ENCODE measurements at places on chromosomes 2 and 18.
A peak's percentile ranks its signal among the peaks of the same experiment; 100 is the strongest.

GRCh38 chr18:79790996-79791972 lies 6.5 kb upstream of the KCNG2 start:
- no peak for DNase-seq

- DNase-seq: no peak
Measured at GRCh38 chr2:231583982-231584381, 8.7 kb upstream of the TEX44 start.

GRCh38 chr2:100743741-100744140 lies 76.2 kb upstream of the NPAS2 start:
- DNase-seq: no peak

- no peak for DNase-seq
Measured at GRCh38 chr2:221448057-221448843, 123.9 kb downstream of the EPHA4 start.

GRCh38 chr2:231379266-231380215 lies 16.0 kb upstream of the B3GNT7 start:
- no peak for DNase-seq

DNA sequence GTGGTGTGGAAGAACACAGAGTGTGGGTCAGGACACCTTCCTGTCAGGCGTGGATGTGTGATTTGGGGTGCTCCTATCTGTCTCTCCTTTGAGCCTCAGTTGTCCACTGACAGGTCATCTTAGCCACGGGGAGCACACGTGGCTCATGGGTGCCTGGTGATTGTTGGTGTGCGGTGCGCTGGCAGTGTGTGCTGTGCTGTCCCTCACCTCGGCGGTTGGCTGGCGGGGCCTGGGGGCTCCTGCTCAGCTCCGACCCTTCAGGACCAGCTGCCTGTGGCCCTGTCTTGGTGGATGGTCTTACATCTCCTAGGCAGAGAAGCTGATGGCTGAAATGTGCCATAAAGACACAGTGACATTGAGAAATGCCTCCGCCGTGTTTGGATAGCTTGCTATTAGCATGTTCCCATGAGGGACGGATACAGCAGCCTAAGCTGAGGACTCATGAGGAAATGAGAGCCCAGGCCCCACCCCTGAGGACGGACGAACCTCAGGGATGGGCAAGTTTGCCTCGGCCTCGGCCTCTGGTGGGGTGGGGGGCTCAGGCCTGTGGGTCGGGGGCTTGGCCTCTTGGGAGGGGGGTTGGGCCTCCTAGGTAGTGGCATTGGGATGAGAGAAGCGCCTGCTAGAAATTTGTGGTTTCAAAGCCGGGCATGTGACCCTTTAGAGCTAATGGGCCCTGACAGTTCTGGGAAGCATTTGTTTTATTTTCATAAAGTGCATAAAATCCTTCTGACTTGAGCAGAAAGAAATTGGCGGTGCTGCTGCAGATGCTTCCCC lies 20.3 kb upstream of the ASB1 start:
- no peak for DNase-seq

GRCh38 chr2:72990695-72991438 lies 73.5 kb downstream of the EMX1 start:
- DNase-seq: no peak

GRCh38 chr2:33111002-33111446 lies 164.3 kb downstream of the LTBP1 start:
- DNase-seq: no peak

DNA sequence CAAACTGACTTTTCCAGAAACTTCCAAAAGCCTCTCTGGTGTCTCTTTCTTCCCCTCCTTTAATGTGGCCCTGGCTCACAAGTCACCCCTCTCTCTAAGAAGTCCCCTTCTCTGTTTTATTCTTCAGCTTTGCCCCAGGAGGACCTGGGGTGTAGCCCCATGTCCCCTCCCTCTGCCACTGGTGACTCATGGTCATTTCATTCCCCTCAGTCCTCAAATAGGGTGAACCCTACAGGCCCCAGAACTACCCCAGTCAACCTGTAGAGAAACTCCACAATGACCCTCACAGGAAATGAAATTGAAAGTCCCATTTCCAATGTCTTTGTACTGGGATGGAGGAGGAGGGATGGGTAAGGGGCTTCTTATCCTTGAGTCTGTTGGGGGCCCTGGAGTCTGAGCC lies 6.2 kb upstream of the SPEG start:
- no peak for DNase-seq

- DNase-seq: no peak
Measured at GRCh38 chr2:42274863-42275262, 86.2 kb downstream of the COX7A2L start.

DNA sequence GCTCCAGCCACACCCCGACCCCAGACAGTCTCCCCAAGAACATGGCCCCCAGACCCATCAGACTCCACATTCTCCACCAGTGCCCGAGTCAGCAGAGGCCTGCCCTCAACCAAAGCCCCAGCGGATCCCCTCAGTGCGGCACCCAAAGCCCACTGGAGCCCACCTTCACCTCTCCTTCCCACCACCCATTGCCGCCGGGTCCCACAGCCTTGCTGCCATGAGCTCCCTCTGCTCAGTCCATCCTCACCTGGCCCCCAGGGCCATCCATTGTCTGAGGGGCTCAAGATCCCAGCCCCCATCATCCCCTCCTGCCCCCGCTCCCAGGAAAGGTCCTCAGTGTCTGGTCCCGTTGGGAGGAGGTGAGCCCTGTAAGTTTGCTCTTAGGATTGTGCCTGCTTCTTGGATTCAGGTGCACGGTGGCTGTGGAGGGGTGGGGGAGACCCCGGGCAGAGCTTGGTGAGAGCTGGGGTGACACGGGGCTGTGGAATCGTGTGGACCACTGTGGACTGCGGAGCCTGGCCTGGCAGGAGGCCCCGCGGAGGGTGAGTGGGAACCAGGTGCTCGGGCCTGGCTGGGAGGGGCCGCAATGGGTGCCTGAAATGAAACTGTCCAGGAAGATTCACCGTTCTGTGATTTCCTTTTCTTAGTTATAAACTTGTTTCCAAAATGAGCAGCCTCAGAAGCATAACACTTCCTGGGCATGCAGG lies 32.7 kb upstream of the GPC1 start:
- DNase-seq: no peak

DNA sequence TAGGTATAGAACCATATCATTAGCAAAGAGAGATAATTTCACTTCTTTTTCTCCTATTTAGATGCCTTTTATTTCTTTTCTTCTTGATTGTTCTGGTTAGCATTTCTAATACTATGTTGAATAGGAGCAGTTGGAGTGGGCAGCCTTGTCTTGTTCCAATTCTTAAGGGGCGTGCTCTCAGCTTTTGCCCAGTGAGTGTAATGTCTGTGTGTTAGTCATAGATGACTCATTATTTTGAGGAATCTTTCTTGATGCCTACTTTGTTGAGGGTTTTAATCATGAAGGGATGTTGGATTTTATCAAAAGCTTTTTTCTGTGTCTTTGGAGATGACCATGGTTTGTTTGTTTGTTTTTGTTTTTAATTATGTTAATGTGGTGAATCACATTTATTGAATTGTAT lies 1453.1 kb upstream of the SLC39A10 start:
- DNase-seq: no peak

DNA sequence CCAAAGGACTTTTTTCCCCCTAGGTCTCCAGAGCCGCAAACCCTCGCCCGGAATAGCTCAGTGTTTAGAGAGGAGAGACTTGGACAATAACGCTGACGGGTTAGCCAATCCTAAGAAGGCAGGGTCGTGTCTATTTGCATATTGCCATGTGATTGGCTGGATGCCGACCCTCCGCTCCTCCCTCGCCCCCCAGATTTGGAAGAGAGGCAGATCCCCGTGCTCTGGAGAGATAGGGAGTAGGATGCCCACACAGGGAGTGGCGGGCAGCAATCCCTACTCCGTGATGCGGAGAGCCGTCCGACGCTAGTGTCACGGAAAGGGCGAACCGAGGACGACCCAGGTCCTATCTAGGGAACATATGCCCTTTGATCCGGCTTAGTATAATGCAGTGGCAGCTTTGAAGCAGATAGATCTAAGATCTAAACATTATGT lies 1.4 kb downstream of the WNT6 start:
- no peak for DNase-seq

- DNase-seq: no peak
Measured at GRCh38 chr18:12377556-12378197, 650 bp upstream of the AFG3L2 start.

GRCh38 chr2:112821142-112821541 lies 15.4 kb downstream of the IL1B start:
- DNase-seq: peak; percentile 41

- DNase-seq: no peak
Measured at GRCh38 chr18:48219037-48219809, 190.0 kb downstream of the ZBTB7C start.

DNA sequence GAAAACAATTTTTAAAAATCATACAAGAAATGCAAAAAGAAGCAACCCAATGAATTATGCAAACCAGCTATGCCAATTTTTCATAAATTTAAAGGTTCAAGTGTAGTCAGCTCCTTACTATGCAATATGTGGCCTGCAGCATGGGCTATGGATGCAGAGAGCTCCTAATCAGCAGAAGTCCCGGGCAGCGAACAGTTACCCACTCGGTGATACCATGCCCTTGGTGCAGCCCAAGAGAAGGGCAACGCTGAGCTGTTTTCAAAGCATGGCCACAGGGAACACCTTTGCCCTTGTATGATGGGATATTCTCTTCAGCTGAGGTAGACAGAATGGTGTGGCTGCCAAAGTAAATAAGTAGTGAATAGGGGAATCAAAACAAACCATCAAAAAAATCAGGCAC lies 17.3 kb upstream of the ARL5A start:
- no peak for DNase-seq

GRCh38 chr18:45166836-45167551 lies 448.3 kb upstream of the SLC14A2 start:
- no peak for DNase-seq

- no peak for DNase-seq
Measured at GRCh38 chr2:954687-955000, 4.0 kb downstream of the SNTG2 start.

DNA sequence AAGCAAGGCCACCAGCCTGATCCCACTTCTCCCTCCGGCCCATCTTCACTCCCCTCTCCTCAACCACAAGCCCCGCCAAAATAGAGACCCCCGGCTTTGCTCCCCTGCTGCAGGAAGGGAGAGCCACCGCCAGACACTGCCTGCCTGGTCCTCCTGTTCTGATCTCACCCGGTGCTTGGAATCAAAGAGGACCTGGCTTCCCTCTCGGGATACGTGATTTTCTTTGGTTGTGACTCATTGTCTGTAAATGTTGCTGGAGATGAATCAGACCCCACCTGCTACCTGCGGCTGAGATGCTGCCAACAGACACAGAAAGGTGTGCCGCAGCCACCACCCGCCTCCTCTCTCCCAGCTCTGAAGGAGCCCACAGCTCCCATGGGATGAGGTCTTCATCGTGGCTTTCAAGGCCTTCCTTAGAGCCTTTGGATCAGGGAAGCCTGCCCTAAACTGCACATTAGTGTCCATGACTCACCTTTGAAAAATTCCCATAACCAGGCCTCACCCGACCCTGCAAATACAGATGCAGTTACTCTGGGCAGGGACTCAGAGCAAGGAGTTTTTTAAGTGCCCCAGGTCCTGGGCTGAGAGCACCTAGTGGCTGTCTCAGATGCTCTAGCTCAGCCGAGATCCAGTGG lies 79.4 kb upstream of the ZNF532 start:
- DNase-seq: no peak

GRCh38 chr2:172790404-172790803 lies 54.8 kb downstream of the RAPGEF4 start:
- no peak for DNase-seq

GRCh38 chr18:70151614-70152013 lies 53.9 kb downstream of the RTTN start:
- no peak for DNase-seq

DNA sequence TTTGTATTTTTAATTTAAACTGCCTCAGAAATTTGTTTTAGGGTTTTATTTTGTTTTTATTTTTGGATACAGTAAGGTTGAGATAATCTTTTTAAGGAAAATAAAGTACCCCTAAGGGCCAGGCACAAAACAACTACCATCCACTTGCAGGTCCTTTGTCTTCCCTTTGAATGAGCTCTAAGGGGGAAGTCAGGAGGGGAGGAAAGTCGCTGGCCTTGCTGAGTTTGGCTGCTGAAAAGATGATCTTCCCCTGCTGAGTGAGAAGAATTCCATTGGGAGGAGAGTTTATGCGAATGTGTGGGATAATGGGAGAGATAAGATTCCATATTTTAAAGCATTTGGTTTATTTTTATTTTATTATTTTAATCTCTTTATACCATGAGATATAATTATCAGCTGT lies 100.7 kb downstream of the ARHGAP15 start:
- no peak for DNase-seq

- no peak for DNase-seq
Measured at GRCh38 chr18:59551902-59552635, 145.2 kb downstream of the CCBE1 start.

DNA sequence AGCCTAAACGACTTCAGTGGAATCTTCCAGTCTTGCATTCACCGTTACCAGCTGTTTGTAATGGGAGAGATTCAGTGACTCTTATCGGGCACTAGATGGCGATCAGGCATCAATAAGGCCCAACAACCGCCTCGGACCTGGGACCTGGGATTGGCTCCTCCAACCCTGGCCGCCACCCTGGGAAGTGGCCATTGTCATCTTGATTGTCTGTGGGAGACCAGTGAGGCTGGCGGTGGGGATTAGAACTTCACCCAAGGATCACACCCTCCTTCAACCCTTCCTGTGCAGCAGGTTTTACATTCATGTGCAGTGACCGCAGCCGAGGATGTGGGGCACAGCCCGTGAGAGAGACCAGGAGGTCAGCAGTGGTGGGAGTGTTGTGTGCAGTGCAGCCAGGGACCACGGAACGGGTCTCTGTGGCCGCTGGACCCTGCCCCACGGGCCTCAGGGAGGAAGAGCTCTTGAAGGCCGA lies 85.3 kb downstream of the SPP2 start:
- DNase-seq: peak; percentile 16

- DNase-seq: no peak
Measured at GRCh38 chr18:46456691-46457090, 200.3 kb downstream of the LOXHD1 start.

- no peak for DNase-seq
Measured at GRCh38 chr2:161709428-161709827, 85.2 kb downstream of the SLC4A10 start.

DNA sequence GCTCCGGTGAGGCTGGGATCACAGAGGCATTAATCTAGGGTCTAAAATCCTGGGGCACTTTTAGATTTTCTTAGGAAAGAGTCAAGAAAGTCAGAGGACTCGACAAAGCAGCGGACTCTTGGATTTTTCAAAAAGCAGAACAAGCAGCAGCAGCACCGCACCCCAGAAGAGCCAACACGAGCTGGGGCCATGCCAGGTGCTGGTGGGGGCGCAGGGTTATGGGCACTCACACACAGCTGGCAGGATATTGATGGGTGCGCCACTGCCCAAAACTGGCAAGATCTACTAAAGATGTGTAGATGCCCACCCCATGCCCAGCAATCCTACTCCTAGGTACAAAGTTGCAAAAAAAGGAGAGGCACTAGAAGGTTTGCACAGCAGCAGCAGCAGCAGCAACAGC lies 33.9 kb upstream of the SEMA4C start:
- DNase-seq: no peak

DNA sequence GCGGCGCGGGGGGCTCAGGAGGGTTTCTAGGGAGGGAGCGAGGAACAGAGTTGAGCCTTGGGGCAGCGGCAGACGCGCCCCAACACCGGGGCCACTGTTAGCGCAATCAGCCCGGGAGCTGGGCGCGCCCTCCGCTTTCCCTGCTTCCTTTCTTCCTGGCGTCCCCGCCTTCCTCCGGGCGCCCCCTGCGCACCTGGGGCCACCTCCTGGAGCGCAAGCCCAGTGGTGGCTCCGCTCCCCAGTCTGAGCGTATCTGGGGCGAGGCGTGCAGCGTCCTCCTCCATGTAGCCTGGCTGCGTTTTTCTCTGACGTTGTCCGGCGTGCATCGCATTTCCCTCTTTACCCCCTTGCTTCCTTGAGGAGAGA lies 5.2 kb downstream of the PROC start:
- DNase-seq: no peak

- no peak for DNase-seq
Measured at GRCh38 chr2:166332106-166332505, 43.6 kb downstream of the SCN9A start.

Measured in stimulated activated CD4-positive, alpha-beta T cell treated with anti-CD3 and anti-CD28 coated beads, Interleukin-4, amount 100 ng/mL, for 48 hours (primary cell).